NCI-H524 treated with DMSO at 0.1 percent for 48 hours (cell line): ENCODE measurements at places on chromosomes 2 and 18.
A peak's percentile ranks its signal among the peaks of the same experiment; 100 is the strongest.

DNA sequence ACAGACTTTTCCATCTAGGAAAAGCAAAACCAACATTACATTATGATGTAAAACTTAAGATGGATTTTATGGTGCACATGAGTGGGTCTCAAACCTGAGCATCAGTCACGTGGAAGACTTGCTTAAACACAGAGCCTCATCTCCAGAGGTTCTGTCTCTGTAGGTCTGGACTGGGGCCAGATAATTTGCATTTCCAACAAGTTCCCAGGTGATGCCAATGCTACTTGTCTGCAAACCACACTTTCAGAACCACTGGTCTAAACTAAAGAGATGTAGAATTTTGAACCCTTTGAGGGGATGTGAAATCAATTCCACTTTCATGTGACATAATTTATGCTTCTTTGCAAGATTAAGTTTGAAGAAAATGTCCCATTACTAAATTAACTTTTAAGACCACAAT is 522.8 kb downstream of the MBD2 start:
- no peak for DNase-seq

- no peak for DNase-seq
These were observed 33.8 kb upstream of the DNMT3A start for GRCh38 chr2:25375371-25375988.

GRCh38 chr18:79941473-79942119 is 9.9 kb downstream of the SLC66A2 start:
- no peak for DNase-seq

DNA sequence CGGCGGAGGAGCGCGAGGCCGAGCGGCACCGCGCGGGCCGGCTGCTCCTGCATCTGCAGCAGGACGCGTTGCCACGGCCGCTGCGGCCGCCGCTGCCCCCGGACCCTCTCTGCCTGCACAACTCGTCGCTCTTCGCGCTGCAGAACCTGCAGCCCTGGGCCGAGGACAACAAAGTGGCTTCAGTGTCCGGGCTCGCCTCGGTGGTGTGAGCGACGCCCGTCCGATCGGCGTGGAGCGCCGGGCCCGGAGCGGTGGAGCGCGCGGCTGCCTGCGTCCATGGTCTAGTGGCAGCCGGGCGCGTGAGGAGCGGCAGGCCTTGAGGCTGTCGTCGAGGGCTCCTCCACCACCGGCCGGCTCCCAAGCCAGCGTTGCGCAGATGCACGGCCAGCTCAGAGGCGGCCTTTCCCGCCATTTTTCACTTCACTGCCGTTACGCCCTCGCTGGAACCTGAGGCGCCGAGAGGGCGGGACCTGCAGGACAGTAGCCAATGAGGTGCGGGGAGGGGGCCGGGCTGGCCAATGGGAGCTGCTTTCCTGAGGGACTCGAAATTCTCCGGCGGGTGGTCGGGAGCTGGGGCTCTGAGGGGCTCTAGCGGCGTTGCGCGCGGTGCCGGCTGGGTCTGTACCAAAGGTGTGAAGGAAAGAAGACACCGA is 1.9 kb downstream of the TLX2 start:
- no peak for DNase-seq

DNA sequence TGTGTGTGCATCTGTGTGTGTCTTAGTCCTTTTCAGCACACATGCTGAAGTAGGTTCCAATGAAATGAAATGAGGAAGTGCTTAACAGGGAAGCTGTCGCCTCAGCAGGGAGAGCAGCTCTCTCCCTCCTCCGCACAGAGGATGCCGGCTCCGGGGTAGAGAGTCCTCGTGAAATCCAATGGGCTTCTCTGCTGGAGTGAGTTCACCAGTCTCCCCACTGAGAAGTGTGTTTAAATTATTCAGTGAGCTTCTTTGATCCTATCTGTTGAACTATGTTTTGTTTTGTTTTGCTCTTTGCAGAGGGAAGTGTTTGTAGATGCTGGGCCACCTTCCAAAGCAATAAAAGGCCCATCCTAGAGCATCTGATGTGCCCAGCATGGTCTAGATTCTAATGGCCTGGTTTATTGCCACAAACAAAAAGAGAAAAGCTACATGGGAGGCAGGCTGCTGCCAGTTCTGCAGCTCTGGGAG is 6.7 kb downstream of the PPP1R7 start:
- DNase-seq: no peak

DNA sequence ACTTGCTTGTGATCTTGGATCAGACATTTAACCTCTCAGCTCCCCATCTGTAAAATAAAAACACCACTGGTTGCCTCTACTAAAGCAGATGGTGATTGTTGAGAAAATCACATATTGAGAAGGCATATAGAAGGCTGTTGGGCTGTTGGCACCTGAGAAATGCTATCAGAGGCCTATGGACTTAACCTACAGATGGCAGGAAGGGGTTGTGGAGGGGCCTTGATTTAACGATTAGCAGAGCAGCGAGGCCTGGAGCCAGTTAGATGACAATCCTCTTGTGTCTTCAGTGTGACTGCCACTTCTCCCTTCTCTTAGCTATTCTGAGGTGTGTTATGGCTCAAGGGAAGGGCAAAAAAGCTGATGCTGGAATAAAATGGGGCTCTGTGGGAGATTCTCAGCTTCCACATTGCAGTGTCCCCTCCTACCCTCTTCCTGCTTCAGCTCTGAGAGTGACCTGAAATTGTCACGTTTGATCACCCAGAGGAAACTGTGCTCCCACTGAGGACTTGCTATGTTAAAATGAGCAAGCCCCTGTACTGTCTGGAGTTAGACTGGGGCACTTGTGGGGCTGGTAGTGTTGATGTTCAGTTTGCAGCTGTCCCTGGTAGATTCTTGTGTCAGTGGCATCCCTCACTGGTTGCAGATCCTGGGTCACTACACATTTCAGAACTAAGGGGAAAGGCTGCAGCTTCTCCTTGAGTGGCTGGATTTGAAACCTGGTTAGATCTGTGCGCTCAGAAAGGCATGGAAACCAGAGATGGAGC is 31.5 kb downstream of the CXCR4 start:
- DNase-seq: peak; percentile 59

DNA sequence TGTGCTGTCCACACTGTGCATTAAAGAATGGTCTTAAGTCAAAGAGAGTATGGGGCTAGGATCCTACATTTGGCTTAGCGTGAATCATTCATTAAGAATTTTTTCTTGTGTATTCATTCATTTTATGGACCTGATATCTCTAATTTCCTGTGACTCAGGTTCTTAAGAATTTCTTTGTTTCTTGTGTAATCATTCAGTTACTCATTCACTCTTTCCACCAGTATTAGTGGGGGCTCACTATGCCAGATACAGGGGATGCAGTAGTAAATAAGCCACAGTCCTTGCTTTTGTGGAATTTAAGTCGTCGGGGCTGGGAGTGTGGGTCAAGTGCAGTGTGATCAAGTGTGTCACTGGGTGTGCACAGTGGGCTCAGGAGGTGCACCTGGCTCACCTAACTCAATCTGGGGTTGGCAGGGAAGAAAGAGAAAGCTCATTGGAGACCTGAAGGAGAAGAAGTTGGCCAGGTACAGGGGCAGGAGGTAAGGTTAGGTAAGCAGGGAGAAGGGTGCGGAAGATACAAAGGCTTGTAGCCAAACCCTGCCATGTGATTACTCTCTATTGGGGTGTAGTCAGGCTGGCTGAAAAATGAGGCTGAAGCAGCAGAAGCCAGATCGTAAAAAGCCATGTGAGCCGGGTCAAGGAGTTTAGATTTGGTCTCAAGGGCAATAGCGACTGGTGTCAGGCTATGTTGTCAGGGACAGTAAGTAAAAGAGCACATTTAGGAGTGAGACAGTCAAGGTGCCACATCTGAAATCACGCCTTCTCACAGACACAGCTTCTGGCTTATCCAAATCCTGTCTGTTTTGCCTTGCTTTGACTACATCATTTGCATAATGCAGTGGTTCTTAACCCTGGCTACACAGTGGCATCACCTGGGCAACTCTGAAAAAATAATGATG is 67.2 kb downstream of the KCTD1 start:
- no peak for DNase-seq

GRCh38 chr2:197883354-197884032 is 79.1 kb downstream of the PLCL1 start:
- DNase-seq: no peak

DNA sequence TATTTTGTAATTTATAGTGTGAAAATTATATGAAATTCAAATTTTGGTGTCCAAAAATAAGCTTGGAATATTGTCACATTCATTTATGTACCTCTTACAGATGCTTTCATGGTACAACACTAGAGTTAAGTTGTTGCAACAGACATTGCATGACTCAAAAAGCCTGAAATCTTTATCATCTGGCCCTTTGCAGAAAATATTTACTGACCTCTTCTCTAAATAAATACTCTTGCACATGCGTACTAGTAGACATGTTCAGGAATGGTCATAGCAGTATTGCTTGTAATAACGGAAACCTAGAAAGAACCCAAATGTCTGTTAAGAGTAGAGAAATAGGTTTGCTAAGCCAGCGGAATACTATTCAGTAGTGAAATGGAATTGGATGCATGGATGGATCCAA is 60.4 kb downstream of the GALNT1 start:
- DNase-seq: no peak

GRCh38 chr2:170587922-170588321 is 127.2 kb upstream of the SP5 start:
- no peak for DNase-seq

- no peak for DNase-seq
These were observed 453.3 kb downstream of the MEIS1 start for GRCh38 chr2:66888246-66888645.
